ENCODE measurements at places on chromosomes 1 and 21.

GRCh38 chr21:35548904-35549615, 500.0 kb upstream of the RUNX1 start:
- DNase-seq: no peak

- DNase-seq: no peak
Measured at GRCh38 chr1:151513626-151514121, 2.5 kb downstream of the CGN start.

GRCh38 chr1:108556499-108556898, 3.4 kb upstream of the EEIG2 start:
- DNase-seq: no peak

DNA sequence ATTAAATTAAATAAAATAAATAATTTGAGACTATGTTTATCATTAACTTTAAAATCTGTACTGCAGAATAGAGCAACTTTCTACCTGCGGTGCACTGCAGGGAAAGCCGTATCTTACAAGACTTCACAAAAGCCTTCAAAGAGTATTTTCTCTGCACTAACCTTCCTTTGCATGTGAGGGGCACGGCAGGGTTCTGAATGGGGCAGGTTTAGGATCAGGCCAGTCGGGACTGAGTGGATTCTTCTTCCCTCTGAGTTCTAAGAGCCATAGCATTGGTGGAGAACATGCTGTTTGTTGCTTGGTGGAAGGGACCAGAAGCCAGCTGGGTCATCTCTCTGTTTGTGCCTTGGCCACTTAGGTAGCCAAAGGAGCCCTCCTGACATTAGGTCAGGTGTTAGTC, 55.2 kb upstream of the LGALS8 start:
- no peak for DNase-seq

- peak; percentile 58 for DNase-seq
Measured at GRCh38 chr21:34989337-34990151, 59.6 kb downstream of the RUNX1 start.

All from GM10248 (cell line).